ENCODE measurements at places on chromosomes 2 and 18.

GRCh38 chr2:214575030-214575429 is 164.2 kb downstream of the VWC2L start:
- no peak for DNase-seq

DNA sequence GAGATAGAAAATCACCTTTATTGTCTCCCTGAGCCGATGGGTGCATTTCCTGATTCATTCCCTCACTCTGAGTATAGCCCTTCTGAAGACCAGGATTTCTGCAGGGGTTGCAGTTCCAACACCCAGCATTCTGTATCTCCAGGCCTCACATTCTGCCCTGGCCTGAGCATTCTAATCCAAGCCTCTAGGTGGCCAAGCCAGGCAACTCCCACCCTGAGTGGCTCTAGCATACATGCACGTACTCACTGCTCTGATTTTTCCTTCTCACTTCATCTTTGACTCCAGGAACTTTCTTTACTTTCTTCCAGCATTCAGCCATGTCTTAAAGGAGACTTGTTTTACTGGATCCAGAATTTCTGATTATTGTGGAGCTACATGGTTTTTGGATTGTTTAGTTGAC is 100.7 kb upstream of the STK39 start:
- DNase-seq, result no peak

- no peak for DNase-seq
These were observed 116.2 kb downstream of the STPG4 start for GRCh38 chr2:47038656-47039488.

DNA sequence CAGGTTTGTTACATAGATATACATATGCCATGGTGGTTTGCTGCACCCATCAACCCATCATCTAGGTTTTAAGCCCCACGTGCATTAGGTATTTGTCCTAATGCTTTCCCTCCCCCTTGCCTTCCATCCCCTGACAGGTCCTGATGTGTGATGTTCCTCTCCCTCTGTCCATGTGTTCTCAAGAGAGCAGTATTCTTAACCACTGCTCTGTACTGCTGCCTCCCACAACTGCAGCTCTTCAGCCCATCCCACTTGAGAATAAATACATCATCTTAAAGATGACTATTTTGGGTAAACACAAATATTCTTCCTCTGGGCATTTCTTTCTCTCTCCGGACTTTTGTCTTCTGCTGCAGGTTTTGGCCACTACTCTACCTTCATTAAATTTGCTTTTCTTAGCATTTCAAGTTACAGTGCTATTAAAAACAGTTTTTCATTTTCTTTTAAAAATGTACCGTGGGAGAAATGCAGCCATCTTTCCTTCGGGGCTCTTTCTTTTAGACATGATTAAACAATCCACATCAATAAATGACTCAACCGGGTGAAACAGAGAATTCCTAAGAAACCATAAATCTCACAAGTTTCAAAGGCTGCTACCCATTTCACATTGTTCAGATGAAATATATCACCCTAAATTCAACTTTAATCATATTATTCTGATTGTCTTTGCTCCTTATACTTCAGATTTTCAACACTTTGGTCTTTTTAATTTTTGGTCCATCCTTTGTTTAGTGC is 323.4 kb downstream of the GALNT13 start:
- no peak for DNase-seq

DNA sequence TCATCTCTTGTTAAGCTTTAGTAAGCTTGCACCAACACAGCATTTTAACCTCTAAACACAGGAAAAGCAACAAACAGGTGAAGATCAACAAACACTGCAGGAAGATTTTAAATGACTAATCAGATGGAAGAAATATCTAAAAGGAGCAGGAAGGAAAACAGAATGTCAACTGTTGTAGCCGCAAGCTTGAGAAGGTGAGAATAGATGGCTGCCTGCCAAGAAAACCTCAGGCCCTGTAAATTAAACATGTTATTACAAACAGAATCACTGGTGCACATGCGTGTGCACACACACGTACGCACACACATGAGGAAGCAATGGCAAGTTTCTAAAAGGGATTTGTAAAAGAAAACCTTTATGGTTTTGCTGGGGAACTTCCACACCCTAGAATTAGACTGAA is 257.8 kb upstream of the GALNT5 start:
- DNase-seq, result no peak

GRCh38 chr18:48445540-48445939 is 36.4 kb upstream of the ZBTB7C start:
- DNase-seq, result peak; percentile 26

DNA sequence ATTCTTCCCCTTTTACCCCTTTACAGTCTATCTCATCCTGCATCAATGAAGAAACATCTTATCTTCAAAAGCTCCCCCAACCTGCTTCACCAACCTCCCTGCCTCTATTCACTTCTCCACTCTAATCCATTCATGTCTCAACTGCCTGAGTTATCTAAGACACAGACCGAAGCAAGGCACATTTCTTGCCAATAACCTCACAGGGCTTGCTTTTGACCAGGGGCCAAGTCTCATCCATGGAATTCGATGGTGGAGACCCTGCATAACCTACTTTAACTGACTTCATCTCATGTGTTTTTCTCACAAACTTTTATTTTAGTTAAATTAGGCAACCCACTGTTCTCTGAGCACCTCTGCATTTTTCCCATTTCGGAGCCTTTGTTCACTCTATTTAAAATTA is 69.7 kb downstream of the MYCN start:
- DNase-seq, result no peak

- DNase-seq, result no peak
These were observed 258.1 kb downstream of the LNPK start for GRCh38 chr2:175744000-175744399.

GRCh38 chr18:34159691-34160185 is 65.0 kb downstream of the NOL4 start:
- no peak for DNase-seq

GRCh38 chr2:128615571-128615970 is 296.9 kb upstream of the HS6ST1 start:
- DNase-seq, result no peak

DNA sequence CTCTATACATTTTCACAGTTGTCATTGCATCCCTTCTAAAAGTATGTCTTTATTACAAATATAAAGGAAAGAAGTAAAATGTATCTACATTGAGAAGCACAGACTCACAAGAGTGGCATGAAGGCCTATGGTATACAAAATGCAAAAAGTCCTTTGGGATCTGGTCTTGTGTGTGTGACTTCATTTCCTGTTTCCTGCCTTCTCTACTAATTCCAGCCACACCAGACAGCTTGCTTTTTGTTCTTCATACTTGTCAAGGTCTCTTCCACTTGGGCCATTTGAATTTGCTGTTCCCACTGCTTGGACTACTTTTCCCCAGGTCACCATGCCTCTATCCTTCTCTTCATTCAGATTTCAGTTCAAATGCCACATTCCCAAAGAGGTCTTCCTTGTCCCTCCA is 6.7 kb upstream of the PNO1 start:
- no peak for DNase-seq

- no peak for DNase-seq
These were observed 229.5 kb downstream of the FHOD3 start for GRCh38 chr18:36527051-36527450.

DNA sequence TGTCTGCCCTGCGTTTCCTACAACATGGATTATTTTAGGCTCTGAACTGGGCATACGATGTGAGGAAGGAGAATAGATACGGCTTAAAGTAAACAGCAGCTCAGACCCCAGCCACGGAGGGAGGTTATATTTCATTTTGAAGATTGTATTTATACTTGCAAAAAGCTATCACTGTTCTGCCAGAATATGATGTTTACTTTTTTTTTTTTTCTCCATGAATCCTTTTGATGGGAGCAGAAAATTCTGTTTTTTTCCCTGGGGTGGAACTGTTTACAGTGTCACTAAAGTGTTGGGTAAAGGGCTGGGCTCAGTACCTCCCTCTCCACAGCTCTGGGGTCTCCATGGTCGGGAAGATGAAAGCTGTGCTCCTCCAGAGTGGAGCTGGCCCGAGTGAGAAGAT is 13.1 kb downstream of the PCARE start:
- no peak for DNase-seq

DNA sequence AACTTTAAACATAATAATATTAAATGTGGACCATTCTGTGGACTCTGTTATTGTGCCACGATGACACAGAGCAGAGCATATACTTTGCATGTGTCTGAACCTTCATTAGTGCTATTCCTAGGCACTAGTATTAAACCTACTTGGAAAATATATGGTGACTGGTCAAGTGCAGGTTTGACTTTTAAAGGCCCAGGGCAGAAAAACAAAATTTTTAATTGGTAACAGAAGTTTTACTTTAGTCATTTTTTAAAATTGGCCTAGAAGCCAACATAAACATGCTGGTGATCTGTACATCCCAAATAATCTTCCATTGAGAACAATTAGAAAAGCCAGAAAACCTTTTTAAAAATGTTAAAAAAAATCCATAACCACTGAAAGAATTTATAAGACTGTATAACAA is 16.6 kb downstream of the LDAH start:
- no peak for DNase-seq

DNA sequence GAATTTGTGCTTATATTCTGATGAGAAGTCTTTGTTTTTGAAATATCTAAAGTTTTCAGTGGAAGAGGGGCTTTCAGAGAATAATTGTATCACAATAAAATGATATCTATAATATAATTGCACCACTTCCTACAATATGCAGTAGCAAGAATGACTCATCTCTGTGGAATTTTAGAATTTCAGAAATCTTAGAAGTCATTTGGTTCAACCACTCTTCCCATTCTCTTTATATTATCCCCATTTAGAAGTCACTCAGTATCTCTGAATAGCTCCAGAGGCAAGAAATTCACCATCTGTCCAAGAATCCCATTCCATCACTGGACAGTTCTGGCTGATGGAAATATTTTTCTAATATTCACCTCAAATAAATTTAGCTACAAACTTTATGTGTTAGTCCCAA is 59.3 kb upstream of the CCDC68 start:
- no peak for DNase-seq

GRCh38 chr18:12359515-12359927 is 17.5 kb downstream of the AFG3L2 start:
- no peak for DNase-seq

GRCh38 chr18:59303656-59304195 is 14.7 kb downstream of the CPLX4 start:
- no peak for DNase-seq

DNA sequence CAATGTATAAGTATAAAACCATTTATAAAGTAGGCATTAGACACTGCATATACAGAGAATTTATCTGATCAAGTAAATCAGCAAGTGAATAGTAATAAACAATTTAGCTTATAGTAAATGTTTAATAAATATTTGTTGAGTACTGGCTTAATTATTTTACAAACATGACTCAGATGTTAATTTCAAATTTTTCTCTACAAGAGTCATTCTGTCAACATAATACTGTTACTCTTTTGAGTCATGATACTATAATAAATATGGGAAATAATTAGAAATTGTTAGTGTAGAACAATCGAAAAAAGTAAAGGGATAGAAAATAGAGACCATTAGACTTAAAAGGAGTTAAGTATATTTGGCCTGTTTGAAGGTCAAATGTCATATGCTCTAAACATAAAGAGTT is 133.6 kb upstream of the MC4R start:
- no peak for DNase-seq

GRCh38 chr2:106566050-106566449 is 78.9 kb downstream of the CD8B2 start:
- no peak for DNase-seq

DNA sequence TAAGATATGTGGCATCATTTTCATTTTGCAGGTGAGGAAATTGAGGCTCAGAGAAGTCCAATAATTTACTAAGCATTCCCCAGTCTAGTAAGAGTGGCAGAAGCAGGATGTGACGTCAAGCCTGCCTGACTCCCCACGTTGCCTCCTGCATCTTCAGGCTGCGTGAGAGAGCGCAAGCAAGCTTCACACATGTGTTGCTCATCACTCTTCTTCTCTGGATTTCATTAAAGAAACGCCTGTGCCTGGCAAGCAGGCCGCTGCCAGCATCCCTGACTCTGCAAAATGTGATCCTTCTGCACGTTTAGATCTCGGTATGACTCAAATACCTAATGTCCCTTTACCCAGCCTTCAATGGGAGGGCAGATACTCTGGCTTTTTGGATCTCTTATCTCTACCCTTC is 96.8 kb downstream of the PRKCE start:
- DNase-seq, result no peak

DNA sequence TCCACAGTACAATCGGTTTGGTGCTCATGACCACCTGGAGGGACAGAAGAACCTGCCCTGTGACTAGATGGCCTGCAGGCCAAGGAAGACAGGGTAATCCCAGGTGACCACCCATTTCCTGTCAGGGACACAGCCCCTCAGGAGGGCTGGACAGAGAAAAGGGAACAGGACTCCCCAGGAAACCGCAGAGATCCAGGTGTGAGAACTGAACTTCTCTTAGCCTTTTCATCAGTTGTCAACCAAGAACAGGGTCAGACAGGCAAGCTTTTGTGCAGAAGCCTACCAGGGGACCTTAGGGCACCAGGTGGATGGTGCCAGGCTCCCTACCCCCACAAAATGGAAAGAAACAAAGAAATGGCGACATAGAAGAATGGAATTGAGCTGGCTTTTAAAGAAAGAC is 132.3 kb downstream of the HDAC4 start:
- DNase-seq, result no peak

- no peak for DNase-seq
These were observed 133.6 kb upstream of the ERBB4 start for GRCh38 chr2:212672186-212672585.

DNA sequence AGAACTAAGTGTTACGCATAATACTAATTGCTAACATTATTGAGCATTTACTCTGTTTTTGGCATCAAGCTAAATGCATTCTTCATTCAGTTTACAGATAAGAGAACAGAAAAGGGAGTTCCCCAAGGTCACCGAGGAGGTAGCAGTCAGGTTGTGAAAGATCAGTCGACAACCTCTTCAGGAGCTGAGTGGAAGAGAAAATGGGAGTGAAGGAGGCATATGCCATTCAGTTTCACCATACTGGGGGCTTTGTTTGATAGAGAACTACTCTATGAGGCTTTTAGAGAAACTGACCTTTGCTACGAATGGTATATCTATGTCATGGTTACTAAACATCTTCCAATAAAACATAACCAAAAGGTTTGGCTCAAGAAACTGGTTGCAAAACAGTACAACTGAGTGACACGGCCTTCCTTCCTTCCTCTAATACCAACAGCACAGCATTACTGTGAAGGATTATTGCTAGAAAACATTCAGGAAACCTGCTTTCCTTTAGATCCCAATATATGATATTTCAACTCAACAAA is 112.1 kb downstream of the RBMS1 start:
- no peak for DNase-seq

GRCh38 chr18:79523206-79523735 is 127.5 kb downstream of the NFATC1 start:
- DNase-seq, result no peak

- no peak for DNase-seq
These were observed 32.3 kb downstream of the FEZ2 start for GRCh38 chr2:36565712-36566111.

- no peak for DNase-seq
These were observed 3.0 kb downstream of the DHRS9 start for GRCh38 chr2:169072163-169072925.

DNA sequence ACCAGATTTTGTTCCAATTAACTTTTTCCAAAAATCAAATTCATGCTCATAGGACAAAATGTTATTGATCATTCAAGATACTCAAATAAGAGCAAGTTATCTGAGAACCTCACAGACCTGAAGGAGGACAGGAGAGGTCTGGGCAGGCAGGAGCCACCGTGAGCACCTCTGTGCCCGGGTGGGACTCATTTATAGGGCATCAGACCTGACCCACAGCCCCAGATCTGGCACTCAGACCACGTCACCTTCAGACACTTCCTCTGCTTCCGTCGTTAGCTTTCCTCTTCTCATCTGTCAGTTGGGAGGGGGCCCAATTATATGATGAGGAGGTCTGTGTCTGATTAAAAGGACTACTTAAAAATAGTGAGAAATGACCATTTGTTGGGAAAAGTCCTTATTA is 169.4 kb downstream of the EIPR1 start:
- DNase-seq, result no peak

GRCh38 chr2:96095116-96095636 is 21.2 kb downstream of the ADRA2B start:
- DNase-seq, result no peak
